Activated T-cell treated with anti-CD3 and anti-CD28 coated beads, Interleukin-2, amount 50 U/mL, for 1 hour (primary cell): ENCODE measurements at places on chromosomes 16 and 17.

GRCh38 chr17:7215136-7215638, 4.4 kb downstream of the DLG4 start:
- DNase-seq: no peak

DNA sequence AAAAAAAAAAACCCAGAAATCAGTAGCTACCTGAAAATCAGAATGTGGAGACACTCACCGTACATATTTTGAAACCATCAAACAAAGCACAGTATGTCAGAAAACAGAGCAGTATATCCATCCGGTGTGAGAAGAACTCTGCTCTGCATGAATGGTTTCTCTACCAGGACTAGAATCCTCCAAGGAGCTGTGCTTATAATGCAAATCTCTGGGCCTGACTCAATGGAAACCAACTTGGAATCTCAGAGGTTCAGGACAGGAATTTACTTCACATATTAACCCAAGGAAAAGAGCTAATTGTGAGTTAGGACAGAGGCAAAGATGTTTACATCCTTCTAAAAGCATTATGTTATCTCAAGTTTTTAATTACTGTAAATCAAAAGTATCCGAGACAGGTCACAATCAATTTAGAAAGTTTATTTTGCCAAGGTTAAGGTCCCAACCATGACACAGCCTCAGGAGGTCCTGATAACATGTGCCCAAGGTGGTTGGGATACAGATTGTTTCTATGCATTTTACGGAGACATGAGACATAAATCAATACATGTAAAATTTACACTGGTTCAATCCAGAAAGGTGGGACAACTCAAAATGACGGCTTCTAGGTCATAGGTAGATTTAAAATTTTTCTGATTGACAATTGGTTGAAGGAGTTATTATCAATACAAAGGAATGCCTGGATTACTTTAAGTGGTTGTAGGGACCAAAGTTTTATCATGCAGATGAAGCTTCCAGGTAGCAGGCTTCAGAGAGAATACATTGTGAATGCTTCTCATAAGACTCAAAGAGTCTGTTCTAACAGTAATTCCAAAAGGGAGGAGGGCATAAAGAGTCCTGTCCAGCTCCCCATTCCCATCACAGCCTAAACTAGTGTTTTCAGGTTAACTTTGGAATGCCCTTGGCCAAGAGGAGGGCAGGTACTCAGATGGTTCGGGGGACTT, 164.1 kb downstream of the CDH8 start:
- DNase-seq: no peak

DNA sequence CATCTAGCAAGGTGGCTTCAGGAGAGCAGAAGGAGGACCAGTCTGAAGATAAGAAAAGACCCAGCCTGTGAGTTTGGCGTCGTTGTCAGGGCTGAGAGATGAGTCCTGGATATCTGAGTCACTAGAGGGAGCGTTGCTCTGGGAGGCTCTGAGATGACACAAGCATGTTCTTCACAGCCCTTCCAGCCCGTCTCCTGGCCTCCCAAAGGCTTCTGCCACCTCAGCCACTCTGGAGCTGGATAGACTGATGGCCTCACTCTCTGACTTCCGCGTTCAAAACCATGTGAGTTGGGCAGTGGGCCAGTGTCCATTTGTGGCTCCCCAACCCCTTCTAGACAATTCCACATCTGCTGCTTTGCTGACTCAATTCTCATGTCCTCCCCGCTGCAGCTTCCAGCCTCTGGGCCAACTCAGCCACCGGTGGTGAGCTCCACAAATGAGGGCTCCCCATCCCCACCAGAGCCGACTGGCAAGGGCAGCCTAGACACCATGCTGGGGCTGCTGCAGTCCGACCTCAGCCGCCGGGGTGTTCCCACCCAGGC, 2.3 kb downstream of the TGFB1I1 start:
- DNase-seq: no peak

- peak; percentile 64 for DNase-seq
Measured at GRCh38 chr17:44197980-44198720, 1.5 kb downstream of the ATXN7L3 start.

DNA sequence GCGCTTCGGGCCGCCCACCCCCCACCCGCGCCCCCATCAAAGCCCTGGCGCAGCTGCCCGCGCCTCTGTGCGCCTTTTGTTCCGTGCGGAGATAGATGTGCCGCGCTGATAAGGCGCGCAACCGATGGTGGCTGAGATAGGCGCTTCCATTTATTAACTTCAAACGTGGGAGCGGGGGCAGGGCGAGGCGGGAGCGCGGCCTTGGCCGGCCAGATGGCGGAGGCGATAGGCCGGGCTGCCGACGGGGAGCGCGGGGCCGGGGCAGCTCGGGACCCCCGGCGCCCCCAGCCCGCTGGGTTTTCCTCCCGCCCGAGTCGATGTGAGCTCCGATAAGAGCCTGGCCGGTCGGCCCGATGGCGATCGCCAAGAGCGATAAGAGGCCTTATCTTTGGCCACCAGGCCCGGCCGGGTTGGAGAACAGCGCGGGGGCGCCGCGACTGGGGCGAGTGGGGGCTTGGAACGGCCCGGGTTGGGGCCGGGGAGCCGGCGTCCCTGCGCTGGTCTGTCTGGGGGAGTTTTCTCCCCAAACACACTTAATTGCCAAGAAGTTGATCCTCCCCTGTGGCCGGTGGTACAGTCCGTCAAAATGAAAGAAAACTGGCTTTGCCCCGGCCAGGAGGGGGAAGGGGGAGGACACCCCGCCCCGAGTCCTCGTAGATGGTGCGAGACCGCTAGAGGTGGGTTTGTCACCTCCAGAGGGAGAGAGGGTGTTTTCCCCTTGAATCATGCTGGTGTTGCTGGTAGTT, 2.7 kb downstream of the ZFPM1 start:
- peak; percentile 72 for DNase-seq

- no peak for DNase-seq
Measured at GRCh38 chr17:67164302-67164701, 80.7 kb downstream of the HELZ start.

DNA sequence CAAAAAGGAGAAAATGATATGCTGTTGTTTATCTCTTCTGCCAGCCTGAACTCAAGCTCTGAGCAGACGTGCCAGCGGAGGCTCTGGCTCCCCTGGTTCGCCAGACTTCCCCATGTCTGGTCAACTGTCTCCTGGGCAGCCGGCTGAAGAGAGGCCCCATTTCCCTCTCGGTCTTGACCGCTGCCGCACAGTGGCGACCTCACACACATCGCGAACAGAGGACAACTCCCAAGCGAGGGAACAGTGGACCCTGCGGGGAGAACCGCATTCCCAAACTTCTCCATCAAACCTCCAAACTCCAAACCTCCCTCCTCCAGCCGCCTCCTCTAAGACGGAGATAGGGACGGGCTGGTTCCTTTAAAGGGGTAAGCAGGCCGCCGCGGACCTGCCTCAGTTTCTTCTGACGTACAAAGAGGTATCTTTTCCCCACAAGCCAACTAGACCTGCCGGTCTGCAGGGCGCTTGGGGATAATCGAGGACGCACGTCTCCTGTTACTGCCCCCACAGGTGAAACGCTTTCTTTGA, 24.9 kb upstream of the RFFL start:
- peak; percentile 45 for DNase-seq

GRCh38 chr16:13139661-13140241, 238.4 kb downstream of the SHISA9 start:
- DNase-seq: no peak

GRCh38 chr16:79810449-79811189, 210.1 kb upstream of the MAF start:
- no peak for DNase-seq

GRCh38 chr17:38597375-38597774, 8.4 kb downstream of the SRCIN1 start:
- no peak for DNase-seq

DNA sequence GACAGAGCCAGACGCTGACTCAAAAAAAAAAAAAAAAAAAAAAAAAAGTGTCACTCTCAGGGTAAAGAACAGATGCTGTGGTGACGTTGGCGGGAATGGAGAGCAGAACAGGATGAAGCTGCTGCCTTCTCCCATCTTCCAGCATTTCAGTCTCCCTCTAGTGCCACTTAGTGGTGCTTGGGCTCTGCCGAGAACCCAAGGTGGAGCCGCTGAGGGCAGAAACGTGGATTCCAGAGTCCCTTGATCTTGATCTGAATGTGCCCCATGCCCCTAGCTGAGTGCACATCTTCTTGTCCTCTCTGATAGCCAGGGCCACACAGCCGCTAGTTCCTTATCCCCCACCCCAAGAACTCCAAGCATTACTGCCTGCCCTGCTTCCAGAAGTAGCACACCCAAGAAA, 43.2 kb upstream of the FA2H start:
- no peak for DNase-seq

DNA sequence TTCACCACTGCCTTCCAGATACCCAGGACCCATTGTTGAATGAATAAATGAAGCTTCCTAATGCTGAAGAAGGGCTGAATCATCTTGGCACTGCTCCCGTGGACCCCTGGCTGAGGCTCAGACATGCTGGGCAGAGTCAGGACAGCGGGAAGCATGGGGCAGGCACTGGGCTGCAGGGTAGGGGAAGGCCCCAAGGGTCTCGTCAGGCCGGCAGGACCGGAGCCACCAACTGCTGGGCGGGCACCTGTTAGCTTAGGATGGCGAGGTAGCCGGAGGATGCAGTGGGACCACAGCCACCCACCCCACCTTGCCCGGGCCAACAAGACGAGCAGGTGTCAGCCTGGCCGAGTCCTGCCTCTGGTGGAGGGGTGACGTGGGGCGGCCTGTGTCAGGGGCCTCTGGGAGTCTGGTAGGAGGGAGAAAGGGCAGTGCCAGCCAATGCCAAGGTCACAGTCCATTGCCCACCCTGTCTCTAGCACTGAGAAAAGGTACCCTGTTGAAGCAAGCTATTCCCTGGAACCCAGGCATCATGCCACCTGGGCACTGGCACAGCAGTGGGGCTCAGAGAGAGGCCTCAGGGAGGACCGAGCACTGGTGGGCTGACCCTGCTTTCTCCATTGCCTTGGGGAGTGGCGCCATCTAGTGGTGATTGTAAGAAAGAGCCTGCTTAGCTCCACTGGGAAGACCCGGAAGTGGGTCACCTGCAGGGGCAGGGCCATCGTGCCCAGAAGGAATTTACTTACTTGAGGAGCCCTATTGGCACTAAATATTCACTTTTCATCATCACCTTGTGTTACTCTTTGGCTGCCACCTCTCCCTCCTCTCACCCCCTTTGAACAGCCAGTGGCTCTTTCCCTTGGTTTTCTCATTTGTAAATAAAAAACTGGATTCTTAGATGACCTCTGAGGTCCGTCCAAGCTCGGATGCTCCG, 3.0 kb upstream of the DLX3 start:
- DNase-seq: peak; percentile 77

- no peak for DNase-seq
Measured at GRCh38 chr17:76439314-76439928, 13.5 kb downstream of the UBE2O start.
